Panc1 (cell line): ENCODE measurements at places on chromosomes 16 and 17. TPM values are rescaled to one million over a fixed set of nuclear protein-coding genes. Genes with fewer than 3 reads are reported as not detected.

DNA sequence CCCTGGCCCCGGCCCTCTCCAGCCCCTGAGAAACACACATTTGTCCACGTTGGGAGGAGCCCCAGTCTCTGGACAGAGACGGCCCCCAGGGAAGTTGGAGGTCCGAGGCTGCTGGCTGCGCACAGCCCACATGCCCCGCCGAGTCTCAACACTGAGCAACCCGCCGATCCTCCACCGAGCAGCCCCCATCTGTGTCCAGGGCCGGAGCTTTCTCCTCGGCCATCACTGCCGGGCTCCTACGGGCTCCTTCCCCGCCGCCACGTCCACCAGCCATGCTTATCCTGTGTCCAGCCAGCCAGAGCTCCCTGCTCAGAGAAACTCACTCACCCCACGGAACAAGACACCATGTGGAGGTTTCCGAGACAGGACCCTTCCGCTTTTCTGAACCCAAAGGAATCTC, 103.3 kb downstream of the ENGASE start:
- no peak for DNase-seq

CAVIN1 gene
- total RNA-seq, result 315 TPM

- DNase-seq, result no peak
These were observed 110.4 kb downstream of the MRTFB start for GRCh38 chr16:14181371-14182050.

UMOD gene
- not detected for total RNA-seq

LRRC46 gene
- total RNA-seq, result 1.9 TPM

OR4D1 gene
- total RNA-seq, result 0.05 TPM

PLLP gene
- total RNA-seq, result 0.72 TPM

- DNase-seq, result no peak
These were observed 10.4 kb downstream of the CDIPT start for GRCh38 chr16:29852654-29853053.
